ENCODE measurements at places on chromosomes 3 and 15.
A peak's percentile ranks its signal among the peaks of the same experiment; 100 is the strongest.

DNA sequence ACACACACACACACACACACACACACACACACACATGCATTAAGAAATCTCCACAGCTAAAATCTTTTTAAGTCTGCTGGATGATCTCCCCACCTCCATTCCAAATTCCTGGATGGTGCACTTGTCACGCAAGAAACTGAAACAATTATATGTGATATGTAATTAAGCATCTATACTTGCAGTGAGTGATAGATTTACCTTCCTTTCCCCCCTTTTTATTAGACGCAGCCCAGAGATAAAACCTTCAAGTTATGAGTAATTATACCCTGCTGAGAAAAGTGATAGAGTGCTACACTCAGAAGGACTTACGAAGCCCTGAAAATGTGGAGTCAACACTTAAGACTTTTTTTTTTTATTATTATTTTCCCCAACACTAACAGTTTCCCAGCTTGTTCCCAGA lies 255.2 kb downstream of the LSAMP start:
- DNase-seq: no peak

DNA sequence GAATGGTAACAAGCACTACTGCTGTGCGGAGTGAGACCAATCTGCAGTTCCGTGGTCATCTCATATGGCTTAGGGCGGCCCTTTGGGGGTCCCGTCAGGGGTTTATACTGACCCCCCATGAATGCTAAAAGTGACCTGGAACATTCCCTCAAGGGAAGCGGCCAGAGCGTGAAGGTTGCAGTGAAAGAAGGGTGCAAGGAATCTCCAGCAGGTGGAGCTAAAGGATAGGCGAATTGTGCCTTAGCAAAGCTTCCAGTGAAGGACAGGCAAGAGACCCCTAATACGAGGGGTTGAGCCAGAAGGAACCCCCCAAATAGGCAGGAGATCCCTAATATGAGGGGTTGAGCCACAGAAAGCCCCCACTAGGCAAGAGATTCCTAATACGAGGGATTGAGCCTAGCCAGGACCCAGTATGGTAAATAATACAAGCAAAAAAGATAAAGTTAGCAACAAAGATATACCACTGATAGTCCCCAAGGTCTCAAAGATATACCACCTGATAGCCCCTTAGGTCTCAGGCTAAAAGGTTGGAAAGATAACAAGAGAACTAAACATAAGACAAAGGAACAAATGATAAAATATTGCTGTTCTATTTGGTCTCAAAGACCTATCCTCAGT lies 32.8 kb downstream of the ZNF589 start:
- DNase-seq: peak; percentile 83

- no peak for DNase-seq
Measured at GRCh38 chr3:138594935-138595610, 1.0 kb upstream of the CEP70 start.

- no peak for DNase-seq
Measured at GRCh38 chr3:66437341-66437929, 63.4 kb downstream of the LRIG1 start.

DNA sequence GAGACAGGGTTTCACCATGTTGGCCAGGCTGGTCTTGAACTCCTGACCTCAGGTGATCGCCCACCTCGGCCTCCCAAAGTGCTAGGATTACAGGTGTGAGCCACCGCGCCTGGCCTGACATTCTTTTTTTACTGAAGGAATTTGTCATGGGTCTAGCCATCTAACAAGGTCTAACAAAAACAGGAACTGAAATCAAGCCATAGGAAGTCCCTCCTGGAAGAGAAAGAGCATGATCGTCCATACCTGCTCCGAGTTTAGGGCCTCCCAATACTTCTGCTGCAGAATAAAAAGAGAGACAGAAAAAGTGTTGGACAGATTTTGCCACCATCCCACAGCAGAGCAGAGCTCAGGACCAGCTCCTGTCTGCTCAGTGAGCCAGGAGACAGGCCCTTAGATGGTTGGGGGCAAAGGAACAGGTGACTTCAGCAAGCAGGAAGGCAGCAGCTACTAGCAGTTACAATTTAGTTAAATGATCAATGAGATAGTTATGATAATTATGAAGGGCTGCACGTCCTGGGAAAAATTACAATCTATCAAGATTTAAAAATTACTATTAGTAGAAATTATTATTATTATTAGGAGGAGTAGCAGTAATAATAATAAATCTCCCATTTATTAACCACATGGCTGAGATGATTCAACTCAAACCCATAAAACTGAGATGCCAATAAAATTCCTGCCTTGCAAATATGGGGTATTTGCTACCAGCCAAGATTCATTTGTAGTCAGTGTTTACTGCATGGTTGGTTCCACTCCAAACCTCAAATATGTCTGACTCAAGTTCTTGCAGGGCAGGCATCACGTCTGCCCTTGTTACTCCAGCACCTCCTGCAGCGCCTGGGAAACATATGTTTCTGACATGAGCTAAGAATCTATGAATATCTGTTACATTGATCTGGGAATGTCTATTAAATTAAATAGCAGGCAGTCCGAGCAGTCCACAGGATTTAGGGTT lies 40.1 kb downstream of the TMEM44 start:
- no peak for DNase-seq

GRCh38 chr15:26355472-26356074 lies 417.3 kb downstream of the GABRB3 start:
- no peak for DNase-seq

DNA sequence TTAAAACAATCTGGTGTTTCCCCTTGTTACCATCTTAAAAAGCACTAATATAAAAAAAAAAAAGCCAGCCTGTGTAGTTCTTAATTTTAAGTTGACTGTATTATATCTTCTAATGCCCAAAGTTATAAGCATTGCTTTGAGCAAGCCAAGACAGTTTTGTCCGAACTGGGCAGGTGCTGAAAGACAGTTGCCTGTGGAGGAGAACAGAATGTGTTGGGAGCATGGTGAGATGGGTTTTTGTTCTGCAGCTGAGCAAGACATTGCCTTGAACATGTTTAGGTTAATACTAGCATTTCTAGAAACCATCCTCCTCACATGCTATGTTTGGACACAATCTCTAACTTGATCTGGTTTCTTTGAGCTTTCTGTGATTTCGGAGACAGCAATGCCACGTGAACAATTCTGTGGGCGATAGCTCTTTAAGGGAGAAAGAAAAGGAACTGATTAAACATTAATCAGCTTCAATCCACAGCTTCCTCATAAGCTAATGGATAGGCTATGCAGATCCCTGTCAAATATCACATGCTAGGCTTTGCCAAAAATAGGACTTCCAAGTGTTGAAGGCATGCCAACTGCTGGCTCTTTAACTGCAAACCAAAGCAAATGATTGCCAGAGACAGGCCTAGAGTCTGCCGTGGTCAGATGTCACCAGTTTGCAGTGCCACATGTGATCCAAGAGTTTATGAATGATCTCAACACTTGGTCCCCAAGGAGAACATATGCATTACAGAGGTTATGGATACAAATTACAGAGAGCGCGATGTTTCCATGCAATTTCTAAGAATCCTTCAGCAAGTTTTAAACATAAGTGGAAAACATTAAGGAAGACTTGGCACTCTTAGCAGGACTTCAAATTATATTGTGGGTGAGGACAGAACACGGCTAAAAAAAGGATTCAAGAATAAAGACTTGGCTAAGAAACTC lies 428.1 kb downstream of the ROBO2 start:
- DNase-seq: no peak

GRCh38 chr3:17489139-17489538 lies 253.3 kb downstream of the TBC1D5 start:
- DNase-seq: no peak

DNA sequence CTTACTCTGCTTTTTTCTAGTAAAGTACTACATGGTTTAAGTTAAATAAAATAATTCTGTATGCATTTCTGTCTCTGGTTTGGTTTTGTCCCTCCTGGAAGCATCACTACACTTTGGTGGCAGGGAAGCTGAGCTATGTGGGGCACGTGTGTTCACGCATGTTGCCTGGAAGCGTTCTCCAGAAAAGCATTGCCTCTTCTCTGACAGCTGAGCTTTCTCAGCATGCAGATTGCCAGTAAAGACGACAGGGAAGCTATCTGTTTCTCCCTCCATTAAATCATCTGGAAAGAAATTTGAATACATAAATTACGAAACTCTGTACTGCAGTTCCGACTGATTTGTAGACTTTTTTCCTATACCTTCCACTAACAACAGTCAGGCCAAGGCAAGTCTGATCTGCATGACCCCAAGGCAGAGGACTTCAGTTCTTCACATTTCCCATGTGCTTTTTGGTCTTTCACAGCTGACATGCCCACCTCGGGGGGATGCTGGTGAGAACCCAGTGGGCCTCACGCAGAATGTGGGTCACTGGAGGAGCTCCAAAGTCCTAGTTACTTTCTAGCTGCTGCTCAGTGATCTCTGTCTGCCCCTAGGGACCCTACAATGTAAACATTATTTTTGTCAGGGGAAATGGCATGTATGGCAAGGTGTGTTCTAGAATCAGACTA lies 43.0 kb downstream of the PGPEP1L start:
- no peak for DNase-seq

- DNase-seq: no peak
Measured at GRCh38 chr3:17986348-17986816, 244.0 kb upstream of the TBC1D5 start.

GRCh38 chr3:66467996-66468735 lies 32.7 kb downstream of the LRIG1 start:
- no peak for DNase-seq

DNA sequence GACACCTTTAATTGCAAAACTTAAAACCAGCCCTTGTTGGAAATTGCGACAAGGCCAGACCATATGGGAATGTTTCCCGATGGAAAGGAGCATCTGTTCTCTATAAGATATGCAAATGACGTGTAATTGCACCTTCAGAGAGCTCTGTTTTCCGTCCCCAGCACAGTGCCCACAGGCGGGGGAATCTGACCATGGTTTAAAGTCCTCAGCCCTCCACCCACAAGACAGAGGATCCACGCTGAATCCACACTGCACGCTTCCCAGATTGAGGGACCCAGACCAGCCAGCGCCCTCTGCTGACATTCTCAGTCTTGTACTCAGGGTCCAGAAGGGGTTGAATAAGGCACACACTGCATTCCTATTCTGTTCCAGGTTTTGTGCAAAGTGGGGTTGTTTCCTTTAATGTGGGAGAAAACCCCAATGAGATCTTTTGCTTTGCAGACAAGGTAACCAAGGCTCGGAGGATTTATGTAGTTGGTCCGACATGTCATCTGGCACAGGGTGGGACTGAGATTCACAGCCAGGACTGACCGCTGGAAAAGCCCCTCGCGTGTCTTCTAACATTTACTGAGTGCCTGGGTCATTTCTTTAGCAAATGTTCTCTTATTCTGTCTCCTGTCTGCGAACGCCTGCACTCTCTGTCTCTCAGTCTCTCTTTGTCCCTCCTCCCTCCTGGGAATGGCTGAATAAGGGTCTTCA lies 36.8 kb upstream of the KLHL25 start:
- peak; percentile 71 for DNase-seq

GRCh38 chr3:108153451-108153981 lies 62.7 kb upstream of the CD47 start:
- DNase-seq: peak; percentile 61

GRCh38 chr3:126013751-126014156 lies 44.8 kb downstream of the ROPN1B start:
- DNase-seq: no peak

DNA sequence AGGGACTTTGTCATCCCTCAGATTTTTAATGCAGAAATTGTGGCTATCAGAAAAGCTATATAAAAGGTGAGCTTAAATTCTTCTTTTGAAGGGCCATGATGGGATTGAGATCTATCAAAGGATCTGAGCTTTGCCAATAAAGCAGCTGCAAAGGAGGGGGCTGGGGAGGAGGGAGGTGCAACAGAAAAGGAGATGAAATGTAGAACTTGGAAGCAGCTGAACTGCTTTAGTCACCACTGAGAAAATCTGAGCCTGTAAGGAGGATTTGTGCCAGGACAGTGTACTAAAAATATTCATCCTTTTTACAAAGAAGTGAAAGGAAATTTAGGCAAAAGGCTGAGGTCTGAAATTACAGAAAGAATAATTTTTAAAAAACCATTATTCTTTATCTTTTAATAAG lies 10.4 kb downstream of the TSPAN3 start:
- DNase-seq: no peak

- DNase-seq: no peak
Measured at GRCh38 chr3:52069855-52070254, 13.5 kb upstream of the DUSP7 start.

DNA sequence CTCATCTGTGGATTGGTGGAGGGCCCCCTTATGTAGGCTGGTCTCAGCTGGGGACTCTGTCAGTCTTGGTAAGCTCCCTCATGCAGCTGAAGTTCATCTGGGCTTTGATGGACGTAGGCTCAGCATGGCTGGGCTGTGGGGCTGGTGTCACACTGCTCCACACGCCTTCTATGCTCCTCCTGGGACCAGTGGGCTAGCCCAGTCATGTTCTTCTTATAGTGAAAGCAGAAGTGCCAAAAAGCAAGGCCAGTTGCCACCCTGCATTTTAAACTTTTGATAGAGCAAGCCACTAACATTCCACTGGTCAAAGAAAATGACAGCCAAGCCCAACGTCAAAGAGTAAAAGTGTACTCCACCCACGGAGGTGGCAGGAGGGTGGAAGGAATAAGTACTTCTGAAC lies 165.5 kb downstream of the MEX3B start:
- no peak for DNase-seq

DNA sequence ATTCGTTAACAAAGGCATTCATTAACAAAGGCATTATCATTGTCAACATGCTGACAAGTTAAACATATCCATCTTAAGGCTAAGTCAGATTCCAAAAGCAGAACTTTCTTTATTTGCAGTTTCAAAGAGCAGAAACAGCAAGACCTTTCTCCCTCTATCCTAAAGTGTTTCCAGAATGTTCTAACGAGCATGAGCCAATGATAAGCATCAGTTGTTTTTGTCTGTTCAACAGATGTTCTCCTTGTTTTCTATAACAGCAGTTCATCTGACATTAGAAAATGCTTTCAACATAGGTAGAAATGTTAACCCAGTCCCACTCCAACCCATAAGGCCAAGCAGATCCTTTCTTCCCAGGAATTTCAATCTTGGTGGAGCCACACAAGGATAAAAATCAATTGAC lies 77.6 kb upstream of the POMGNT2 start:
- no peak for DNase-seq

GRCh38 chr3:48440590-48440958 lies 517 bp downstream of the TMA7 start:
- no peak for DNase-seq

GRCh38 chr15:78203346-78204225 lies 30.8 kb downstream of the ACSBG1 start:
- no peak for DNase-seq

DNA sequence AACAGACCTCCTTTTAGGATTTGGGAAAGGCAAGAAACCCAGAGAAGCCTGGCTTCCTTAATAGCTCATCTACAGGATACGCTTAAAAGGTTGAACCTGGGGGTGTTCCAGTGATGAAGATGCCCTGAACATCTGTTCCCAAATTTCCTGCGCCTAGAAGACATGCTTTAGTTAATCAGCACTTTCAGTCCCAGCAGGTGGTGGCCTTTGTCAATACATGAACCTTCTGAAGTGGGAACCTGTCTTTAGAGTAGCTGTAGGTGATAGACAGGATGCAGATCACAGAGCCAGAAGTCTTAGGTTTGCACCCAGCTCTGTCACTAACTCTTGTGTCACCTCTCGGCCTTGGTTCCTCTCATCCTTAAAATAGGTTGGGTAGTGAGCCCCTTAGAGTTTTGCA lies 149.7 kb upstream of the SYNPR start:
- DNase-seq: no peak

- no peak for DNase-seq
Measured at GRCh38 chr15:46496491-46497115, 861.8 kb downstream of the SQOR start.

- DNase-seq: no peak
Measured at GRCh38 chr3:67064105-67064504, 66.0 kb downstream of the KBTBD8 start.

Data from ELF-1 (cell line).